ENCODE measurements at places on chromosomes 3 and 15.

DNA sequence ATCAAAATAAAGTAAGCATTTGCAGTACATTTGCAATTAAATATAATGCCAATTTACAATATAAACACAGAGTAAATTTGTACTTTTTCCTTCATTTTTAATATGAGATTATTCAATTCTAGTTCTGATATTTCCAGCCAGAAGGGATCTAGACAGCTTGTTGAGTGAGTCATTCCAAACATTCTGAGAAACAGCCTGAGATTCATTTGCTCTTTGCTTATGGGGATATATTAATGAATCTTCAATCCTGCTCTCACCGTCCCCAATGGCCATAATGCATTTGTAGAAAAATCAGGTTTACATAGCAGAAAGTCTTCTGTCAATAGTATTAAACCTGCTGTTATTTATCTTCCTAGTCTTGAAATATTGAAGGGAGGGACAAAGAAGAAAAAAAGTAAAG, 554.2 kb downstream of the TUSC7 start:
- no peaks in the 10 kb centered on the region for H3K4me1 ChIP-seq
- no peaks in the 10 kb centered on the region for H3K27me3 ChIP-seq
- DNase-seq = no peak
- no peak overlapping the region for H3K4me3 ChIP-seq
- no peaks in the 10 kb centered on the region for H3K36me3 ChIP-seq

- H3K4me1 ChIP-seq = peaks cover 31% of the 10 kb centered on the region
- no peaks in the 10 kb centered on the region for H3K36me3 ChIP-seq
- DNase-seq = no peak
- no peaks in the 10 kb centered on the region for H3K27me3 ChIP-seq
- no peak overlapping the region for H3K27ac ChIP-seq
Observed at GRCh38 chr3:30516238-30516637, 90.2 kb upstream of the TGFBR2 start.

DNA sequence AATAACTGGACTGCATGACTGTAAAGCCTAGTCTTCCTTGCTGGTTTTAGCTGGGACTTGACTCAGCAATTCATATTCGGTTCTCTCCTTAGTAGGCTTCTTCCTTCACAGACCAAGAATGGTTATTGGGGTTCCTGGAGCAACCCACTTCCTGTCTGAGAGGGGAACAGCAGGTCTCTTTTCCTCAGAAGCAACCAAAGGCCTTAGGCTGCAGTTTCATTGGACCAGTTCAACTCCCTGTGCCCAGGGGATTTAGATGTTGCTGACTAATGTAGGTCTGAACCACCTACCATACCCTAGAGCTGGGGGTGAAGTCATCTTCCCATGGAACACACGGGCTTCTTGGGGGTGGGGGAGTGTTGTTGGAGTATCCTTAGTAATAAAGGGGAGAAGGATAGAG, 84.0 kb upstream of the SKOR1 start:
- H3K27me3 ChIP-seq = no peaks in the 10 kb centered on the region
- H3K4me1 ChIP-seq = peaks cover 12% of the 10 kb centered on the region
- no peak overlapping the region for H3K4me3 ChIP-seq
- no peak for DNase-seq
- no peak overlapping the region for H3K27ac ChIP-seq
- no peaks in the 10 kb centered on the region for H3K36me3 ChIP-seq

GRCh38 chr3:120203016-120203415, 82.0 kb downstream of the GPR156 start:
- H3K27me3 ChIP-seq = no peaks in the 10 kb centered on the region
- H3K4me1 ChIP-seq = peaks cover 5% of the 10 kb centered on the region
- H3K36me3 ChIP-seq = no peaks in the 10 kb centered on the region
- H3K27ac ChIP-seq = peak overlapping the region; percentile 69

GRCh38 chr15:38696109-38696727, 131.6 kb upstream of the RASGRP1 start:
- H3K4me1 ChIP-seq = no peaks in the 10 kb centered on the region
- no peak for DNase-seq
- H3K36me3 ChIP-seq = no peaks in the 10 kb centered on the region
- H3K27me3 ChIP-seq = no peaks in the 10 kb centered on the region
